ENCODE measurements at places on chromosomes 13 and 19. TPM values are rescaled to one million over a fixed set of nuclear protein-coding genes. Genes with fewer than 3 reads are reported as not detected.

DNA sequence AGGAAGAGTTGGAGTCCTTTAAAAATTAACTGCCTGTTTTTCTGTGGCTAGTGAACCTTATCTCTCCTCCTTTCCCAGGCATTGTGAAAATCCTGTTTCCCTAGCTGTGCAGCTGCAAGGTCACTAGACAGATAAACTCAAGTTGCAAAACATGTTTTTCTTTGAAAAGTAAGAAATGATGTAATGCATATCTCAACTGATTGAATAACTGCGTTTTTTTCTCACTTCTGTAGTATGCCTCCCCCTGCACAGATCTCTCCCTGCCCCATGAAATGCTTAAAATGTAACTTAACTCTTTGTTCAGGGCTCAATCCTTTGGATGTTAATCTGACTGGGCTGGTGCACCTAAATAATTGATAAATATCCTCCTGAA is 27.7 kb upstream of the CYSLTR2 start:
- DNase-seq = no peak

GRCh38 chr13:39302820-39303219 is 264.6 kb downstream of the NHLRC3 start:
- DNase-seq = no peak

DNA sequence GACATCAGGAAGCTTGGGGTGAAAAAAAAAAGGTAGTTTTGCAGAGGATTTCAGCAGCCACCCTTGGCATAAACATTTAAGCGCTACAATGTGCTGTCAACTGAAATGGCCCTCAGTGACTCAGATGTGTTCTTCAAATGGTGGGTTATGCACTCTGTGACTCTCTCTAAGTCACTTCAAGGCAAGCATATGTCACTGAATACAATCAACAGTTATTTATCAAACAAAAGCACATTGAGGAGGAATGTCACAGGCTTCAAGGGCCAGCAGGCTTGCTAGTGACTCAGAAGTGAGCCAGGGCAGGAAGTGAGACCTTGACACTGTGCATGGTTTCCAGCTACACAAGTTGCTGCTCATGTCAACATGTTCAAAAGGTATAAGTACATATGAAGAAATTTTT is 523.7 kb upstream of the HTR2A start:
- no peak for DNase-seq

DNA sequence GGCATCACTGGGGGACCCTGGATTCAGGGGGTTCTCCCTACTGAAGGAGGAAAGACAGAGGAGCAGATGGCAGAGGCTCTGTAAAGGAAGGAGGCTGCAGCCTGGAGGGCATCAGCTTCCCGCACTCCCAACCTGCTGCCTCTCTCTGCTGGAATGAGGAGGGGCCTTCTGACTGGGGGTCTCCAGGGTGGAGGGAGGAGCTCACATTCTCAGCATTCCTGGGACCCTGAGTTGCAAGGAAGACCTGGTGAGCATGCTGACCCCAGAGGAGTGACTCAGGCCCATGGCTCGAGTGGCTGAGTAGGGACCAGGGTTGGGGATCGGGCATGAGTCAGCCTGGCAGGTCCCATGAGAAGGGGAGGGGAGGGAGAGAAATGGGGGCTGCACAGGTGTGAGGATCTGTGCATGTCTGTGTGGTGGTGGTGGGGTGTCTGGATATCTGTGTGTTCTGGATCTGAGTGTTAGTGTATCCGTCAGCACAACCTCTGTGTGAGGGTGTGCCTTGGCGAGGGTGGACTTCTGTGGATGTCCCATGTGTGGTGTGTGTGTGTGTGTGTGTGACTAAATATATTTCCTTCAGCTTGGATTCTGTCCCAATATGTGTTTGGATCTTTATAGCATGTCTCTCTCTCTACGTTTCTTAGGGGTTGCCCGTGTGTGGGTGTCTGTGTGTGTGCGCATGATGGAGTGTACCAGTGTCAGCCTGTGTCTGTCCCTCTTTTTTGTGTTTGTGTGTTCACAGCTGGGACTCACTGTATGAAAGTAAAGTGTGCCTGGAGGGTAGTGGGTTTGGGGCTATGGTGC is 4.6 kb downstream of the AXL start:
- no peak for DNase-seq

DNA sequence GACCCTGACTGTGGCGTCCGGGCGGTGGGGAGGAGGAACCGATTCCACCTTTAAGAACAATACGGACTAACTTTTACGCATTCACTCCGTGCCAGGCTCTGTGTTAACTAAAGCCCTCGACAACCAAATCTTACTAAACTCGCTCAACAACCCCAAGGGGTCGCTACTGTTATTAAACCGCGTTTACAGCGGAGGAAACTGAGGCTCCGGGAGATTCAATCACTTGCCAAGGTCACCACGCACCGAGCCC is 1.2 kb downstream of the SAMD1 start:
- peak; percentile 22 for DNase-seq

GRCh38 chr19:14772467-14772866 is 5.9 kb downstream of the ADGRE2 start:
- DNase-seq = no peak

ATP7B gene
- 2.9 TPM for total RNA-seq

Measured in G401 (cell line).